Urothelium cell line (cell line): ENCODE measurements at places on chromosomes 4 and X.
A peak's percentile ranks its signal among the peaks of the same experiment; 100 is the strongest.

- DNase-seq: peak; percentile 33
Observed at GRCh38 chr4:105147553-105148161, 981 bp downstream of the TET2 start.

- peak; percentile 61 for DNase-seq
Observed at GRCh38 chr4:146222313-146222712, 8.0 kb downstream of the REELD1 start.

GRCh38 chr4:70660106-70660505 lies 6.2 kb downstream of the JCHAIN start:
- DNase-seq: no peak

DNA sequence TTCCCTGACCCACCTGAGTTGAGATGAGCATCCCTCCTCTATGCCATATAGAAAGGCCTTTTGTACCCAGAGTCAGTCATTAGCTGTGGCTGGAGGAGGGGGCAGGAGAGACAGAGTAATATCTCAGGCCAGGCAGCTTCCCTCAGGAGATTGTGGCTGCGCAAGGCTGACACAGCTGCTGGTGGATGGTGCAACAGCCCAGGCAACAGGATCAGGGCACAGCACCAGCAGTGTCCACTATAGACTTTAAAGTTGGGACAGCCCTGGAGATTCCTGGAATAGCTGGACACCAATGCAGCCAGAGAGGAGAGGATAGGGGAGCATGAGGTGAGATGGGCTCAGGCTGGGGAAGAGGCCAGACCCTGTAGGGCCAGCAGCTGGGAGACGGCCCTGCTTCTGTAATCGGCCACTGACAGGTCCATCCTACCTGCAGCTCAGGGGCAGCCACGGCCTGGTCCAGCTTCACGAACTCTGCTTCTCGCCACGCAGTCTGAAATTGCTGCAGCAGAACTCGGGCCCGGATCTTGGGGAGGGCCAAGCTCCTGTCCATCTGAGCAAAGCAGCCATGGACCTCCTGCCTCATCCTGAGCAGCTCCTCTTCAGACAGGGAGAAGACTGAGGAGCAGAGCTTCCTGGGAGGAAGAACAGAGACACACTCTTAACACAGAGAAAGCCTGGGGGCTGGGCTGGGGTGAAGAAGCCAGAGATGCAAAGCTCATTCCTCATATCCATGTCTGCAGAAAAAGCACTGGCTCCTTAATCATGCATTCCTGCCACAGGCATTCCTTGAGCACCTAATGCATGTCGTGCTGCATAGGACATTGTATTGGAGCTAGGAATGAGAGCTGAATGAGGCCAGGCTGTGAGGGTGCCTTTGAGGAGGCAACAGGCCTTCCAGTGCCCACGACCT lies 90.1 kb downstream of the EVC2 start:
- no peak for DNase-seq

GRCh38 chr4:8185295-8185694 lies 13.8 kb upstream of the SH3TC1 start:
- no peak for DNase-seq

GRCh38 chr4:140686796-140687195 lies 69.4 kb downstream of the TBC1D9 start:
- no peak for DNase-seq

DNA sequence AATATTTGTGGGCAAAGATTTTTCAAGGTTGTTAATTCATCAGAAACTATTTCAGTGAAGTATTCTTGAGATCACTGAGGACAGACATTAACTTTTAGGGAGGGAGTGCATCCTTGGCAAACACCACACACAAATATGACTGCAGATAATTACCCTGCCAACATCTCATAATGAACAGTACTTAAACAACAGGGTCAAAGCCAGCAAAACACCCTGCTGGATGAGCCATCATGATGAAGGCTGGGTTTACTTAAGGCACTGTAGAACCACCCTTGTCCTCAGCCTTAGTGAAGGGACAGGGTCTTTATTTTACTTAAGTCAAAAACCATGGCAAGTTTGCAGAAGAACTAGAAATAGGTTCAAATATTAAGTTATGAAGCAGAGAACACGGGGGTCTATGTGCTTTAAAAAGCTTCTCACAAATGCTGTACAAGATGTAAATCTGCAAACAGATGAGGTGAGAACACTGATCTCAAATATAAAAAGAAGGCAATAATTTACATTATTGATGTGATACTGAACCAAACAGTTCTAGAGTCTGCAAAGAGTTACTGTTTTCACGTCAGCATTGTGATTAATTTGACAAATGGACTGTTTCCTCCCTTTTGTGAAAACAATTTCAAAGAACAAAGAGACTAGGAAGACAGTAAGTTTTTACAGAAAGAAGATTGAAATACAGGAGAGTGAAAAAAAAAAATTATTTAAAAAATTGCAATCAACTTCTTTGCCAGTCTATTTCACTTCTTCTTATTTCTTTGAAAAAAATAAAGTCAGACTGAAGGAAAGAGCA lies 28.2 kb downstream of the TAPT1 start:
- no peak for DNase-seq

DNA sequence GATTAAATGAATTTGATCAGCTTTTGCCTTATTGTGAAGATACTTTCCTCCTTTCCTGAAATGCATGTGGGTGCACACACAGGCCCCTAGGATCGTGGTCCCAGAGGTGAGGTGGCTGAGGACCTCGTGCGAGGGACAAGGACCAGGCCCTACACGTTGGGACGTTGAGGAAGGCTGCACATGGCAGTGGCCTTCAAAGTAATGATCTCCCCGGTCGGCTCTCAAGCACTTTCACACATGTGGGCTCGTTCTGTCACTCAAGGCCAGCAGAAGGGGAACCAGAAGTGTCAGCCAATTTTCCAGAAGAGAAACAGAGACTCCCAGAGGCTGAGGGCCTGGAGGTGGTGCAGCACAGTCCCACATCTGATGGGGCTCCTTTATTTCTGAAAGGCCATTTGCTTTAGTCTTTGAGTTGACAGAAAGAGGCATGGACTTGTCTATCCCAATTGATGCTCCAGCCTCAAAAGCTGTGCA lies 196.8 kb downstream of the AFAP1 start:
- DNase-seq: no peak

GRCh38 chr4:105548483-105548882 lies 3.9 kb upstream of the ARHGEF38 start:
- peak; percentile 67 for DNase-seq

- DNase-seq: no peak
Observed at GRCh38 chr4:119652998-119653397, 24.4 kb upstream of the PDE5A start.

GRCh38 chrX:319579-320125 lies 1.1 kb upstream of the GTPBP6 start:
- no peak for DNase-seq

GRCh38 chr4:10115797-10116568 lies 616 bp downstream of the WDR1 start:
- DNase-seq: peak; percentile 52

DNA sequence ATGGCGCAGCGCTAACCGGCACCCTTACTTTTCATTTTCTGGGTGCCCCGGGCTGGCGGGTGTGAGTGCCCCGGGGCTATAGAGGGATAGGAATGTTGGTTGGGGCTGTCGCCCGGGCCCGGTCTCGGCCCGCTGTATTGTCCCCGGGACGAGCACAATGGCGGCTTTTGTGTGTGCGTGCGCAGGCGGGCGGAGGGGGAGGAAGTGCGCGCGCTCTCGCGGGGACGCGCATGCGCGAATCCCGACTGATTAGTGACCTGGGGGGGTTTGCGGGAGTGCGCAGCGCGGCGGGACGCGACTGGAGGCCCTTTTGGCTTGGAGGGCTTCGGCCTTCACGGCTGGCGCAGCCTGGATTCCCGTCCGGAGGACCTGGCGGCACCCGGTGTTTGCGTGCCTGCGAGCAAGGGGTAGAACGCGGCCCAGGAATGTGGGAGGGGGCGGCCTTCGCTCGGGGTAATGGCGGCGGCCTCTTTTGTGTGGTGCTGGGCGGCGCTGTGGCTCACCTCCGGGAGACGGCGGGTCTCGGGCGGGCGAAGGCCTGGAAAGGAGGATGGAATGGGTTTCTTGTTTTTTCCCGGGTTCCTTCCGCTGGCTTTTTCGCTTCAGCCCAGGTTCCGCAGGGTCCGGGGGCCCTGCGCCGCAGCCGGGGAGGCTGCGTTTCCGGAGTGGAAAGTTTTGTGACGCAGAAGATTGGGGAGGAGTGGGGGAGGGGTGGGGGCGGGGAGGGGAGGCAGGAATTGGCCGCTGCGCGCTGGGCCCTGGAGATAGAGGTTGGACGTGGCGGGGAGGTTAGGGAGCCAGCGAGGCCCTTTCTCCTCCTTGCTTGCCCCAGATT lies 618 bp downstream of the DDX3X start:
- DNase-seq: peak; percentile 79

DNA sequence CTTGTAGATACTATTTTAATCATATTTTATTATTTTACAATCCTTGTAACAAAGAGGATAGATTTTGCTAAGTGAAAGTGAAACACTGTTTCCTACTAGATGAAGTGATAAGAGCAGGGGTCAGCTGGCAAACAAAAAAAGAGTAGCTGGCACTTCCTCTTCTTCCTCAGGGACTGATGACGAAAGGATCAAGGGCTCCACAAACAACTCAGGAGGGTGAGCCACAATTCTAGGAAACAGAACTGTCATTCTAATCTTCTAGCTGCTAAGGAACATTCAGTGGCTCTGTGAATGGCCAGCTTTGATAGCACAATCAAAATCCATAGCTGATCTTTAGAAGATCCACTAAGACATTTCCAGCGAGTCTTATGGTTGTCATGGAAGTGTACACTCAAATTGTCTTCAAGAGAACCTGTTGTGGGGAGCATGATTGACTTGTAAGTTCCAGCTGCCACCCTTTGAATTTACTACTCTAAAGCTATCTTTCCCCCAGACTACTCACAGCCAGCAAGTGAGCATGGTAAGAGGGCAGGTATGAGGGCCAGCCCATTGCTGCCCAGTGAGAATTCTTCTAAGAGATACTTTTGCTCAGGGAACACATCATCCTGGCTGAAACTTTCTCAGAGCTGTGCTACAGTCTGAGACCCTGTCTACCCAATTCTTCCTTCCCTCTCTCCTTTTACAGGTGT lies 275.7 kb upstream of the RASGEF1B start:
- DNase-seq: no peak

DNA sequence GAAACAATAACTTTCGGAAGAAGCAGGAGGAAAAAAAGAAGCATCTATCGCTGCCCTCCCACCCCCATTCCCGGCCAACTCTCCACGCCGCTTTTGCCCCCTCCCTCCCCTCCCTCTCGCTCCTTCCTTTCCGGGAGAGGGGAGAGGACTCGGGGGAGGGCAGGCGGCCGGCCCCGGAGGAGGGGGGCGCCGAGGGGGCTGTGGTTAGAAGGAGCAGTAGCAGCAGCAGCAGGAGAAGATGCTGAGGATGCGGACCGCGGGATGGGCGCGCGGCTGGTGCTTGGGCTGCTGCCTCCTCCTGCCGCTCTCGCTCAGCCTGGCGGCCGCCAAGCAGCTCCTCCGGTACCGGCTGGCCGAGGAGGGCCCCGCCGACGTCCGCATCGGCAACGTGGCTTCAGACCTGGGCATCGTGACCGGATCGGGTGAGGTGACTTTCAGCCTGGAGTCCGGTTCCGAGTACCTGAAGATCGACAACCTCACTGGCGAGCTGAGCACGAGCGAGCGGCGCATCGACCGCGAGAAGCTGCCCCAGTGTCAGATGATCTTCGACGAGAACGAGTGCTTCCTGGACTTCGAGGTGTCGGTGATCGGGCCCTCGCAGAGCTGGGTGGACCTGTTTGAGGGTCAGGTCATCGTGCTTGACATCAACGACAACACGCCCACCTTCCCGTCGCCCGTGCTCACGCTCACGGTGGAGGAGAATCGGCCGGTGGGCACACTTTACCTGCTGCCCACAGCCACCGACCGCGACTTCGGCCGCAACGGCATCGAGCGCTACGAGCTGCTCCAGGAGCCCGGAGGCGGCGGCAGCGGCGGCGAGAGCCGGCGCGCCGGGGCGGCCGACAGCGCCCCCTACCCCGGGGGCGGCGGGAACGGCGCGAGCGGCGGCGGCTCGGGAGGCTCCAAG lies 1.3 kb downstream of the PCDH7 start:
- DNase-seq: no peak

GRCh38 chr4:20925176-20925575 lies 224.9 kb downstream of the PACRGL start:
- DNase-seq: no peak

GRCh38 chrX:124211312-124211942 lies 121.0 kb upstream of the TEX13D start:
- no peak for DNase-seq

- no peak for DNase-seq
Observed at GRCh38 chrX:113009837-113010236, 169.2 kb upstream of the AMOT start.

- DNase-seq: no peak
Observed at GRCh38 chr4:137952116-137952515, 290.0 kb downstream of the SLC7A11 start.

DNA sequence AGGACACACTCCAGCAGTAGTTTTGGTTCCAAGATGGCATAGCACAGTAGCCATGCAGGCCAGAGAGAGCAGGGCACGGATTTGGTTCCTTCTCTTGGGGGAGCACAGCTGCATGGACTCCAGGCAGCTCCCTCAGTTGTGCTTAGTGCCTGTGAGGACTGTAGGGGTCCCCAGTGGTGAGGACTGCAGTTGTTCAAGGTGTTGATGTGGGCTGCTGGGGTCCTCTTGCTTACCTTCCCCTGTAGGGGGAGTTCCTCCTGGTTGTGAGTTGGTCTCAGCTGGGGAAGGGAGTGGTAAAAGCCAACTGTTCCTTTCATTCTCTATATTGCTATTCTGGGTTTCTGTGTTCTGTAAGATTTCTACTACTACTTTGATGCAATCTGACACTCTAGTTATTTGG lies 606.5 kb downstream of the MAGEB5 start:
- no peak for DNase-seq

GRCh38 chrX:48782795-48783194 lies 3.6 kb upstream of the GATA1 start:
- no peak for DNase-seq

DNA sequence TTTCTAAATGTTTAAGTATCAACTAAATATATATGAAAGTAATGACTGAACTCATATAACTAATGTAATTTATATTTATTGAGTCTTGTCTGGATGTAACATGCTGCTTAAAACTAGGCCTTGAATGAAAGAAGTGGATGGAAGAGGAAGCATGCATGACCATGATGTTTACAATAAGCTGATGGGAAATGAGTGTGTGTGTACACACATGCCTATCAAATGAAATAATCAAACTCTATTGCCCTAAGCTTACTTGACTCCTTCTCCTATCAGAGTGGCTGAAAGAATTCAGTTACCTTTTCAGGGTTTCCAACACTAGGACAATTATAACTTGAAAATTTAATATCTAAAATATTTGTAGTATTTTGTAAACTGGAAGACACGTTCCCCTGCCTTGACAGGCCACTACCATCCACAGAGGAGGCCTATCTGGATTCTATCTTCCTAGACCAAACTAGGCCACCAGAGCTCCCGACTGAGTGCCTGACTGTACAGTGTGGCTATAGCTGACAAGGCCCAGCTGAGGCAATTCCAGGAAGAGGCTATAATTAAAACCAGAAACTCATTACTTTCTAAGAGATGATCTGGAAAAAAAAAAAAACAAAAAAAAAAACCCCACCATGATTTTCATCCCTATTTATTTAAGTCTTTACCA lies 7.6 kb downstream of the ARSJ start:
- DNase-seq: no peak

DNA sequence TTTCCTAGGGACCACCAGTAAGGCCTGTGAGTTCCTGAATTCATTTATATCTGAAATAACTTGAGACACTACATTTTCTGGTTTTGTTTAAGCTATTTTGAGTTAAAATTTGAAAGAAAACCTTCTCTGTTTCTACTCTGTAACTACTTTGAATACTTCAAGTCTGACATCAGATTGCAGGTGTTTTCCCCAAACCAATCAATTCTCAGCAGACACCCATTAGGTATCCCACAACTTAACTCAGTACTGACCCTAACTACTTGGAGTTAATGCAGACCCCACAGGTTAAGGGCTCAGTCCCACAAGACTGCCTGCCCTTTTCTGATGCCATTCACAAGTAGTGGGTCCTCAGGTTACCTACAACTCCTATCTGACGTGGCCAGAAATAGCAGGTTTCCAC lies 1100.0 kb upstream of the SLIT2 start:
- DNase-seq: no peak
